Activated naive CD4-positive, alpha-beta T cell treated with anti-CD3 and anti-CD28 coated beads for 36 hours (primary cell): ENCODE measurements at places on chromosomes 2 and 18. TPM values are rescaled to one million over a fixed set of nuclear protein-coding genes. Genes with fewer than 3 reads are reported as not detected.

The GRHL1 gene
- 0.79 TPM for total RNA-seq

The RMDN2 gene
- total RNA-seq = 0.79 TPM

The PKDCC gene
- total RNA-seq = not detected

The SPP2 gene
- not detected for total RNA-seq

The HJURP gene
- total RNA-seq = 127 TPM

The INHA gene
- total RNA-seq = not detected

The EVX2 gene
- not detected for total RNA-seq

DNA sequence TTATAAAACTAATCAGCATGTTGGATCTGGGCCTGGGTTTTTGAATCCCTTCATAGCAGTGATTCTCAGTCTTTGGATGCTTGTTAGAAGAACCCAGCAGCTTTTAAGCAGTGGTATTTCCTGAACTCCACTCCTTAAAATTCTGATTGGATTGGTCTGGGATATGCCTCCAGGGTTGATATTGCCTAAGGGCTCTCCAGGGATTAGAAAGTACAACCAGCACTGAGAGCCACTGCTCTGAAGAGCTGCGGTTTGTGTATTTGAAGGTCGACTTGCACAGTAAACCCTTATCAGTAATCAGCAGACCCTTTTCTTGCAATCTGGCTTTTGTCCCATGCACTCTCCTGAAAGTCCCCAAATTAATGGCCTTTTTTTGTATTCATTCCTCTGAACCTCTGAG lies 17.0 kb upstream of the RBMS1 start:
- no peak for DNase-seq

GRCh38 chr2:223096235-223096970 lies 44.4 kb downstream of the KCNE4 start:
- DNase-seq = no peak

GRCh38 chr2:44290261-44290660 lies 15.0 kb downstream of the SLC3A1 start:
- DNase-seq = no peak

- DNase-seq = no peak
Measured at GRCh38 chr2:152486737-152487400, 151.9 kb downstream of the FMNL2 start.

- no peak for DNase-seq
Measured at GRCh38 chr2:24122366-24123194, 554 bp downstream of the PFN4 start.

GRCh38 chr2:46988230-46988629 lies 72.6 kb upstream of the MCFD2 start:
- DNase-seq = no peak

- DNase-seq = no peak
Measured at GRCh38 chr18:3130344-3130743, 89.4 kb downstream of the MYOM1 start.

DNA sequence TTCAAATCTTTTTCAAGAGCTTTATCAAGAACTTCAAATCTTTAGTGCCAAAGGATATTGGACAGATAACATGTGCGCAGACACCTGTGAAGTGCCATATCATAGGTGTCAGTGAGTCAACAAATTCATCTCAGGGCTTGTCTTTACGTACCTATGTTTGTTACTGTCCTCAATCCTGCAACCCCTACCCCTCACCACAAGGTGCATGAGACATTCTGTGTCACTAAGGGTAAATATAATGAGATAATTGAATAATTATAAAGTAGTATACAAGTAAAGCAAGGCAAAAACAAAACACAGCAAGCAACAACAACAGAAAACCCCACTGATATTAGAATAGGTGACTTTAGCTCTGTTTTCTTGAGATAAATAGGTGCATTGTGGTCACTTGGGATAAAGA lies 1495.8 kb upstream of the TMEFF2 start:
- no peak for DNase-seq

DNA sequence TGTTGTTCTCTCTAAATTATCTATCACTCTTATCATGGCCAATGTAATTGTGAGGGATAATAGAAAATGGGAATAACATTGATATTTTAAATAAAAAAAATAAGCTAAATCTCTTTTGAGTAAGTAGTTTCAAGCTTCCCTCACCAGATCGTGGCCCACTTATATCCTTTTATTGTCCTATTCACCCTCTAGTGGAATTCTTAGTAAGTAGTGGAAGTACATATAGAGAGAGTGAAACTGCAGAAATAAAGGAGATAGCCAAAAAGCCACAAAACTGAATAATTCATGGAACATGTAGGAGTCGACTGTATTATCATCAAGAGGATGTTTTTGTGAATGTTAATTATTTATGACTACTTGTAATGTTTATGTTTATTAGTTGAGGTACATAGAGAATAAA lies 66.1 kb upstream of the DTNA start:
- no peak for DNase-seq
